ENCODE measurements at places on chromosomes 3 and 15.
A peak's percentile ranks its signal among the peaks of the same experiment; 100 is the strongest.

- DNase-seq: no peak
Observed at GRCh38 chr3:188649521-188649920, 495.6 kb downstream of the LPP start.

- no peak for DNase-seq
Observed at GRCh38 chr3:13714251-13714916, 165.5 kb downstream of the FBLN2 start.

- no peak for DNase-seq
Observed at GRCh38 chr3:46960081-46960701, 16.4 kb downstream of the CCDC12 start.

- DNase-seq: no peak
Observed at GRCh38 chr3:178480274-178480673, 56.0 kb upstream of the KCNMB2 start.

DNA sequence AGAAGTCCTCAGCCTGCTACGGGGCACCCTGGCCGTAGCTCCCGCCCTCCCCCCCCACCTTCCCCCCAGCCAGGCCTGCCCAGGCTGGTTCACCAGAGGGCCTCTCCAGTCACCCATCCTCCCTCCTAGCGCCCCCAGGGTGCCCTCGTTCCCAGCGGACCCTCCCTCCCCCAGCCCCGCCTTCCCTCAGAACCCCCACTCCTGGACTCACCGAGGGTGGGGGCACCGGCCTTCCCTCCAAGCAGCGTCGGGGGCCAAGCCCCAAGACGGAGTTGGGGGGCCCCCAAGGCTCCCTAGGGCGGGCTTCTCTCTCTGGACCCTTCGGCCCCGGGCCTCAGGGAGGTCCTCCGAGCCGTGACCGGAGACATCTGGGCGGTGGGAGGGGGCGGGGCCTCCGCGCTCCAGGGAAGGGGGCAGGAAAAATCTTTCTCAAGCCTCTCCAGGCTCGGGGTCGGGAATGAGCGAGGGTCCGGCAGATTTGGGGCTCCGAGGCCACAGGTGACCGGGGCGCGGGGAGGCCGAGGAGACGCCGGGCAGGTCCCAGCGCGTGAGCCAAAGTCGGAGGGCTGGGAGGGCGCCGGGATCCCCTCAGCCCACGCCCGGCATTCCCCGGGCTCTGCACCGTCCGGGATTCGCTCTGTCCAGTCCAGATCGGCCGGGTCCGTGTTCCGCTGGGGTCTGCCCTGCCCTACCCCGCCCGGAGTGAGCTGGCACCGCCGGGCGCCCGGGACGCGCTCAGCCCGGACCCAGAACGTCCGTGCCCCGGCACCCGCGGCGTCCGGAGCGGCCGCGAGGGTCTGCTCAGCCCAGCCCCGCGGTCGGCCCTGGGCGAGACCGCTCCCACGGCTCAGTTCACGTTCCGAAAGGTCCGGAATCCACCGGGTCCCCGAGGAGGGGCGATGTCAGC is 999 bp downstream of the INSYN1 start:
- no peak for DNase-seq

GRCh38 chr3:194384569-194385001 is 14.5 kb downstream of the GP5 start:
- DNase-seq: no peak

GRCh38 chr3:135237371-135238143 is 442.5 kb downstream of the EPHB1 start:
- no peak for DNase-seq

DNA sequence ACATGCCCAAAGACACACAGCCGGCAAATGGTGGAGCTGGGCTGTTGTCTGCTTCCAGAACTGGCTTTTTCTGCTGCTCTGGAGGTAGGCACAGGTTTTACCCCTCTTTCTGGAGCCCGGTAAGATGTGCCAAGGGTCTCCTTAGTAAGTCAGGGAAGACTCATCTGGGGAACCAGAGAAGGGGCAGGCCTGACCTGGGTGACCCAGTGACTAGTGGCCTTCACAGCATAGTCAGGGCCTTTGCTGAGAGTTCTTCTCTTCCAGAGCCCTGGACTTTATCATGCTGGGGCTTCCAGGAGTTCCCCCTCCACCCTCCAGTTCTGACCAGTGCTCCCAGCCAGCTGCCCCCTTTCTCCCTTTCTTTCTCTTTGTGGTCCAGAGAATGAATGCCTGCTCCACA is 3.2 kb downstream of the CD276 start:
- no peak for DNase-seq

GRCh38 chr3:11371747-11372146 is 99.5 kb downstream of the ATG7 start:
- no peak for DNase-seq

GRCh38 chr3:62809369-62809768 is 65.8 kb downstream of the CADPS start:
- no peak for DNase-seq

DNA sequence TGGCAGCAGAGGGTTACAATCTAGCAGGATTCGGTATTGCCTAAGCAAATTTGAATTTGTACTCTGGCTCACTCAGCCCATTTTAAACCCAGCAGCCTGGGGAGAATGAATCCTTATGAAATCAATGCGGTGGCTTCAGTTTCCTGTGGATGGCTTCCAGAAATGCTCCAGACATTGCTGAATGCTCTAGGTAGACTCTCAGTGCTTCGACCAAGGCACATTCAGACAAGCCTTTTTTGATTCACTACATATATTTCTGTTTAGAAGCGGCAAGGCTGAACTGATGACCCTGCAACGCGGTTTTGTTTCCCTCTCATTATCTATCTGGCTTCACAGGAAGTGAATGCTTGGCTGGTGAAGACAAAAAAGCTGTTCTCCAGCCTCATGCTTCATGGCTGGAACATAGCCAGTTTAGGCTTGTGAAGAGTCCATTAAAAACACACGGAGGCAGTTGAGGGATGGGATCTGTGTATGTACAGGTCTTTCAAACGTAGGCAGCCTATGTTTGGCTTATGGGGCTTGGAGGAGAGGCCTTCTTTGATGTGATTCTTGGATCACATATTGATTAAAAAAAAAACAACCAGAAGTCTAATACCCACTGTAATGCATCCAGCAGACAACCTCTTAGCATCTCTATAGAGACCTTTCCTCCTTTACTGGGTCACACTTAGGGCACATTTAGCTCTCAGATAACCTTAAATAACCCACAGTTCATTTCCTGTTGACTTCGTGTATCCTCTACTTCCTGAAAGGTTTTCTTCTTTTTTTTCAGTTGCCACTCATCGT is 400.2 kb upstream of the TBL1XR1 start:
- DNase-seq: no peak

DNA sequence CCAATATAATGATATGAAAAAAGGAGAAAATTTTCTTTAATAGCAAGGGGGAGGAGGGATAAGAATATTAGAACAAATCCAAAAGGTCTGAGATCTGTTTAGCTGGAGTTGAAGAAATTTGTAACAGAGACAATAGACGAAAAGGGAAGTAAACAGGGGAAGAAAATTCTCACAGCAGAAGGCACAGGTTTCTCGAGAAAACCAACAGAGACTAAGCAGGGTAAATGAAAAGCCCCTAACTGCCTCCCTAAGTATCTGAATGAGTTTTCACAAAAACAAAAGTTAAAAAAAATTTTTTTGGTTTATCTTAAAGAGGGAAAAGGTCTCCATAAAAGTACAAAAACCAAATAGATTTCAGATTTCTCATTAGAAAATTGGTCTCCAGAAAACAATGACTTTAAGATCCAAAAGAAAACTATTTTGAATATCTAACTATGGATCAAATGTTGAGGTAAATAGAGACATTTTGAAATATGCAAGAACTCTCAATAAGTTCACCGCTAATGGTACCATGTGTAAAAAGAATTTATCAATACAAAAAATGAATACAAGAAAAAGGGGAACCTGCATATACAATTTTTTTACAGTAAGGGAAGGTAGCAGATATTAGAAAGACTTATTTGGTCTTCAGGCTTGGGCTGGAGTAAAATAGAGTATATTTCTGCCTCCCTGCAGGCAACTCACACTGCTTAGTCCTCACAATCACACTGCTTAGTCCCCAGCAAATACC is 23.9 kb upstream of the NEK10 start:
- DNase-seq: no peak

DNA sequence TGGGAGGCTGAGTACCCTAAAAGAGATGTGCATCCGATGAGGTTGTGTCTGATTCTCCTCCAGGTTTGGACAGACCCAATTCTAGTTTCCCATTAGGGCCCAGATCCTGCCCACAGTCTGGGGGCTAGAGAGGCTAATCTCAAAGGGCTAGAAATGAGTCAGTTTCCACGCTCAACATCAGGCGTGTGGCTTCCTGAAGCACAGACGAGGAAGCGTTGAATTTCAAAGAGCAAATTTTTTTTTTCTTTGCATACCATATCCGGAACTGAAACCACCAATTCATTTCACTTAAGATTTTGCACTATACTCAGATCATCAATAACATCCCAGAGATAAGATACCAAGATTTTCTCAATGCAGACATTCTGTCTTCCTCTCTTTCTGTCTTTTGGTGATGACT is 173.8 kb upstream of the BCL6 start:
- peak; percentile 48 for DNase-seq

DNA sequence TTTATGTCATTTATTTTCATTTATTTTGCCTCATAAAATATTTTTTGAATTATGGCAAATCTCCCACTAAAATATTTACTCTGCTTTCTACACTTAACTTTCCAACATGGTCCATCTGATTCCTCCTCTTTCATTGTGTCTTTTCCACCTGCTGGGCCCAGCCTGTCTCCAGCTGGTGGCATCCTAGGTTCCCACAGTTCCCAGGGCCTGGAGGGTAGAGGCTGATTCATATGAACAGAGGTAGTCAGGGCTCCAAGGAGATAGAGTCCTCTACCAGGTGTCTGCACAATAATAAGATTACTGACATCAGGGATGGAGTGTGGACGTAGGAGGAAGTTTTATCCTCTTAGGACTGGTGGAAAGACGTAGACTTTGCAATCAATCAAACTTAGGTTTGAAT is 14.3 kb downstream of the ZBTB38 start:
- no peak for DNase-seq

- DNase-seq: no peak
Observed at GRCh38 chr15:40443255-40443654, 2.5 kb downstream of the BAHD1 start.

DNA sequence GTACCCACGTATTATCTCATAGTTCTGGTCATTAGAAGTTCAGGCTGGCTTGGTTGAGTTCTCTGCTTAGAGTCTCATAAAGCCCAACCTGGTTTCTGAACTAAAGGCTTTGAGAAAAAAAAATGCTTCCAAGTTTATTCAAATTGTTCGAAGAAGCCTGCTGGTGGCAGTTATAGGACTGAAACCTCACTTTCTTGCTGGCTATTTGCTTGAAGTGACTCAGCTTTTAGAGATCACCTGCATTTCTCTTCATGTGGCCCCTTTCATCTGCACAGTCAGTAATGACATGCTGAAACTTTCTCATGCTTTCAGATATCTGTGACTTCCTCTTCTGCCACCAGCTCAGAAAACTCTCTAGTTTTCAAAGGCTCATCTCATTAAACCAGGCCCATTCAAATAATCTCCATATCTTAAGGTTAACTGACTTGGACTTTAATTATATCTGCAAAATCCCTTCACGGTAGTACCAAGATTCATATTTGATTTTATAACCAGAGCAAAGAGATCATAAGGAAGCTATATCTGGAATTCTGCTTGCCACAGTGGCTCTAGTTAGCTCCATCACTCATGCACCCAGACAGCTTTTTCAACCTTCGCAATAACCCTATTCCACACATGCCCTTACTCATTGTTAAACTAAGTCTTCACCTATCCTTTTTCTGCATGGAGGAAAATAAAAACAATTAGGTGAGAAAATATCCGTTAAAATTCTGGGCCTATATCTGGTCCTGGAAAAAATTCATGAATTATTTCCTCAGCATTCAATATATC is 433.8 kb upstream of the CBLB start:
- no peak for DNase-seq

DNA sequence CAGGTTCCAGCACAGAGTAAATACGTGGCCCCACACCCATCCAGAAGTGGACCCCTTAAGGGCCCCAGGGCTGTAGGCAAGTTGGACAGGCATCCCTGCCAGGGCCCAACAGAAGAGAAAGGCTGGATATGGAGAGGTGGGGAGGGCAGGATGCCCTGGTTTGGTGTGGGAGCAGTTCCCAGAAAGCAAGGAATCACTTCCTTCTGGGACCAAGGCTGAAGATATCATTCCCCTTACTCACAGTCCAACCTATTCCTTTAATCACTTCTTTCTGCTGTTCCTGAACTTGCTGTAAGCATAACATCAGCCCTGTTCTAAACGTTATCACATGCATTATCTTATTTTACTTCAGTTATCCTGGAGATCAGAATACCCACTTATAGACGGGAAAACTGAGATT is 6.1 kb upstream of the MESP2 start:
- no peak for DNase-seq

DNA sequence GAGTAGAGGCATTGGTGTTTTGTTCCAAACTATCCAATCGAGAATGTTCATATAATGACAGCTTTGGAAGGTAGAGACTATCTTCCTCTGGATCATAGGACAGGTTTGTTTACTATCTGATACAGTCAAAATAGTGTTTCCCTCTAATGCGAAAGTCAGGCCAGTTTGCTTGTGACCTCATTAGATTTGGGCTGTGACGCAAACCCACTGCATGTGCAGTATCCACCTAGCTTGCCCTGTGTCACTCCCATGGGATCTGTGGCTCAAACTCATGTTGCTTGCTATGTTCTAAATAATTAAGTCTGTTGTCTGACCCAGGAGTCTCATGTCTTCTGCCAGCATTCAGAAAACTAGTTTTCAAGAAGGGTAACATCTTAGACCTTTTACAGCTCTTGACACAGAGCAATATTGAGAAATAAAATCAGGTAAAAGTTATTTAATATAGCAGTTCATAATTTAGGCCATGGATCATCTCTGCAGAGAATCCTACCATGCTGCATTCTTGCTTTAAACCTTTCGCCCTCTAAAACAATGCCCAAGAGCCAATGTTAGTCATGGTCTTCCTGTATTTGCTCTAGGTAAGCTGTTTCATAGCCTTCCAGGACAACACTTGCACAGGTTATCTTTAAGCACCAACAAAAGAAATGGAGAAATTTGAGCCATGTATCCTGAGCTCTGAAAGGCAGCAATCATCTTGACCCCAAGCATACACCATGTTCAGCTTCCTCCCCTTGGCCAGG is 26.4 kb downstream of the NIT2 start:
- DNase-seq: no peak

GRCh38 chr3:143843587-143843986 is 4.7 kb downstream of the SLC9A9 start:
- DNase-seq: no peak

DNA sequence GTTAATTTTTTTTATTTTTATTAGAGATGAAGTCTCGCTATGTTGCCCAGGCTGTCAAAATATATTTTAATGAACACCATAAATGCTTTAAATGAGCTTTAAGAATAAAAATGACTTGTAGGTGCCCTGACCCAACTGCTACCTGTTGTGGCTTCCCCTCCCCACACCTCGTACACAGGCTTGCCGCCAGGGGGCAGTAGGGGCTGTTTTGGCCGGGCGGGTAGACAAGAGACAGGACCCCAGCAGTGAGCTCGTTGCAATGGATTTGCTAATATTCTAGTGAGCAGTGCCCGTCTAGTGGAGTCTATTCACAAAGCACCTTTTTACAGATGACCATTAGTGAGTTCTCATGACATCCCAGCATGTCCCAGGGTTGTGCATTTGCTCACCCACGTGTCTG is 418.1 kb downstream of the OCA2 start:
- no peak for DNase-seq

Measured in stimulated activated naive CD4-positive, alpha-beta T cell treated with Interleukin-2 at 50 U/mL for 16 hours (primary cell).